ENCODE measurements at places on chromosomes 2 and 18. TPM values are rescaled to one million over a fixed set of nuclear protein-coding genes. Genes with fewer than 3 reads are reported as not detected.

DNA sequence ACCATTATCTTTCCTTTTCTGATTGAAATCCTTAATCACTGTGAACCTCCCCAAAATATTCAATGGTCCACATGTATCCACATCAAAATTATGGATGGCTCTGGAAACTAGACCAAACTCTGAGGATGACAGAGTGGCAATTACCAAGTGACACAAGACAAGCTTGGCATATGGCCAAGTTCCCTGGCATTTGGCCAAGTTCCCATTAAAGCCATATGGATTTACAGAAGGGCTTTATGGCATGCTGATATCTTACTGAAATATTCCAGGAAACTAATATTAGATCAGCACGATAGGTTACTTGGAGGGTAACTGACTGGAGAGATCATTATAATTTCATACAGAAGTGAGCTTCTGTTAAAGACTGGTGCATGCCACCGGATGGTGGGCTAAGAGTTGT lies 21.9 kb upstream of the CERS6 start:
- no peak for DNase-seq

DNA sequence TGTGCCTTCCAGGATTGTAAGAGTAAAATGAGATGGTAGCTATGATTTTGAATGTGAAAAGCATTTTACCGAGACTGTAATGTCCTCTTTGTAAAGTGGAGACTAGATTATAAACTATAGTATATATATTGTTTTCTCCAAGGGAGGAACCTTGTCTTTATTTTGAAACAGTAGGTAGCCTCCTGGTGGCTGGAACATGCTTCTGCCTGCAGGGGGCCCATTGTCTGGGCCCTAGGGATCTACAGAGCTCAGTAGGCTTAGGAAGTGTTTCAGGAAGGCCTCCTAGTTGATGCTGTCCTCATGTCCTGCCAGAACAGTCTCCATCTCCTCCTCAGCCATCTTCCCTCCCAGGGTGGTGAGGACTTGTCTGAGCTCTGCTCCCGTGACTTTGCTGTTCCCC lies 3.0 kb downstream of the PIKFYVE start:
- no peak for DNase-seq

TNFAIP6 gene
- polyA plus RNA-seq = not detected

DNA sequence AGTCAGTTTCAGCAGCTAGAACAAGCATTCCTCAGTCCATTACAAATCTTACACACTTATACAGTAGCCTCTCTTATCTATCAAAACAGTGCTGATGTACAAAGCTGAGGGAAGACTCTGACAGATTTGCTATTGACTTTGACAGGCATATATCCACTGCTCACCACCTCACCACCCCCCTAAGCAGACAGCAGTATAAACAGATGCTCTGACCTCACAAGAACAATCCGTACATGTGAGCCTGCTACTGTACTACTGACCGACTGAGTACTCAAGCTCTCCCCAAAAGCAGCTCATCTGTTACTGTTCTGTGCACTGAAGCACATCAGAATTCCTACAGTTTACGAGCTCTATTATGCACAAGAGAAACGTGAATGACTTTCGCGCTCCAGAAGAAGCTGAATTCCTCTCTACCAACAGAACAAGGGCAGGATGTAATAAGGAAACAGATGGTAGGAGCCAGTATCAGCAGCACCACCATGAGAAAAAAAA lies 95.6 kb upstream of the PDE1A start:
- DNase-seq = no peak

GRCh38 chr2:598058-598802 lies 79.0 kb downstream of the TMEM18 start:
- no peak for DNase-seq

DNA sequence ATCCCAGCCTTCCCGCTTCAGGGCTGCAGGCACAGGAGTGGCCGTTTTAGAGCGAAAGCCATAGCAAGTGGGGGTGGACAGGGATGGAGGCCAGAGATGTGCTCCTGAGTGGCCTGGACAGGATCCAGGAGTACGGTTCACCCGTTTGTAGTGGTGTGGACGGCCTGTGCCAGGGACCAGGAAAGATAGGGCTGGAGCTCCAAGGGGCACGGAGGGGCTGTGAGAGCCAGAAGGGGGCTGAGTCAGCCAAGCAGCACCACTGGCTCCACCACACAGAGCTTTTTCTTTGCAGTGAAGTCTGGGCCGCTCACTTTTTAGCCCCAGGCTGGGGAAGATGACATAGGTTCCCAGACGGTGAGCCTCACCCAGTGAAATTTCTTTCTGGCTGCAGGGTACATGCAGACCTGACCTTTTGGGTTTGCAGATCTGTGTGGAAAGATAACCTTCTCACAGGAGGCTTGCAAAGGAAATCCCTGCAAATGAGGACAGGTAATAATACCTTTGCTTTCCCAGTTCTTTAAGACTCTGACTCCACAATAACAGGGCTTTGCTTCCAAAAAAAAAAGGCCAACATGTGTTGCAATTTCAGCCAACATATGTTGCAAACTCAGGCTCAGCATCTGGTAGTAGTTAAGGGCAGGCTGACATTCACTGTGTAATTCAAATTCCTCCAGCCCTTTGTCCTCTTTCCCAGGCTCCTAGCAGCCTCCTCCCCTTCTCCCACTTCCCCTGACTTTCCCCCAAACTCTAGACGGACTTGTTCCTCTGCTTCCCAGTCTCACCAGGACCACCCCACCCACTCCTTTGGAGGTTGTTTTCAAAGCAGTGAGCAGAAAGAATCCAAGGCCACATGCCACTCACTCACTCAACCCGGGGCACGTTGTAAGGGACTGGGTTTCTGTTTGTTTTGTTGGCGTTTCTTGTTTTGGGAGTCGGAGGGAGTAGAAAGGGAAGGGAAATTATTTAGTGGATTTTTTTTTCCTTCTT lies 20.3 kb upstream of the LAPTM4A start:
- no peak for DNase-seq

C2orf66 gene
- polyA plus RNA-seq = not detected

TMEM178A gene
- polyA plus RNA-seq = not detected

GRCh38 chr18:63890950-63891304 lies 3.4 kb downstream of the SERPINB2 start:
- no peak for DNase-seq

DNA sequence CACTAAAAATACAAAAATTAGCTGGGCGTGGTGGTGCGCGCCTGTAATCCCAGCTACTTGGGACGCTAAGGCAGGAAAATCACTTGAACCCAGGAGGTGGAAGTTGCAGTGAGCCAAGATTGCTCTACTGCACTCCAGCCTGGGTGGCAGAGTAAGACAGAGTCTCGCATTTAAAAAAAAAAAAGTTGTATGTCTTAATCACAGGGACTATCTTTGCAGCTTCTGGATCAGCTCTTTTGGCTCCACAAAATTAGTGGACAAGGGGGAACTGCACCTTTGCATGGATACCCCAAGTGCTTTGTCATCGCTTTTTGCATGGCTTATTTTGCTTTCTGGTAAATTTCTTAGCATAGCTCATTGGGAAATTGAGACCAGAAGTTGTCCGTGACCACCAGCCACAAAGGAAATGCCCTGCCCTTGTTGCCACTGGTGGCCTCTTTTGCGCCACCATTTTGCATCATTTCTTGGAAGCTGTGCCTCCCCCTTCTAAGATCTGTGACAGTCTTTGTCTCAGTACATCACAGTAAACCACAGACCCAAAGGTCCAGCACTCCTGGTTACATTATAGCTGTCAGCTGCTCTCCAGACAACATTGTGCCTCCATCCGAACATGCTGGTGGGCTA lies 43.9 kb upstream of the PCBP1 start:
- peak; percentile 8 for DNase-seq

IL1R2 gene
- not detected for polyA plus RNA-seq

CPO gene
- not detected for polyA plus RNA-seq

CD207 gene
- not detected for polyA plus RNA-seq

- no peak for DNase-seq
These were observed 23.5 kb downstream of the DPP4 start for GRCh38 chr2:162050513-162050961.

DNA sequence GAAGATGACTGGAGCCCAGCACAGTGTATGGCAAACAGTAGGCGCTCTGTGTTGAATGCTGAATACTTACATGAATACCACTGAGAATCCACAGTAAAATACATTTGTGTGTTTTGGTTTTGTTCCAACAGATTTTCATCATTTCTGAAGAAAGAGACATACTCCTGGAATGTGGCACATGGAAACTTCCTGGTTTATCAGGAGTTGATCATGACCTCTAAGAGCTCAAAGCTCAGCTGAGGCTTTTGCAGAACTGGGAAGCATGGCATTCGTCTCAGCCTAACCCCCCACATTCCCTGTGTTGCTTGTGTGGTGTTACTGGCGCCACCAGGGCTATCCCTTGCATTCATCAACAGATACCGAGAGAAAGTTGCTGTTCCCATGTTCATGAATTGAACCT lies 316.9 kb upstream of the REV1 start:
- DNase-seq = no peak

DNA sequence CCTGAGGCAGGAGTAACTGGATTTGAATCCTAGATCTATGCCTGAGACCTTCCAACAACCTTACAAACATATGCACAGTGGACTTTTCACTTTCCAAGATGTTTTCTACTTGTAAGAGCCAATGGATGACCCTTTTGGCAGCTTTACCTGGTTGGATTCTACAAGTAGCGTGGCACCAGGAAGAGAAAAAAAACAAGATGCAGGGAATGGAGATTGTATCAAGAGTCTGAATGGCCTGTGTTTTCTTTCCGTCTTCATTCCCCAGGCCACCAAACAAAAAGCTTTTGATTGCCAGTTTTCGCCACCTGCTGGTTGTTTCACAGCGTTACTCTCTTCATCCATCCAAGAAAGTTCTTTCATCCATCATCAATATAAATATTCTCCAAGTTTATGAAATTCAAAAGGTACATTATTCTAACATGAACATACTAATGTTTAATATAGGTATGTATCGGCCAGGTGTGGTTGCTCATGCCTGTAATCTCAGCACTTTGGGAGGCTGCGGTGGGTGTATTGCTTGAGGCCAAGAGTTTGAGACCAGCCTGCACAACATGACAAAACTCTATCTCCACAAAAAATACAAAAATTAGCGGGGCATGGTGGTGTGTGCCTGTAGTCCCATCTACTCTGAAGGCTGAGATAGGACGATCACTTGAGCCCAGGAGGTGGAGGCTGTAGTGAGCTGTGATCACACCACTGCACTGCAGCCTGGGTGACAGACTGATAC lies 3.5 kb upstream of the BCL2 start:
- peak; percentile 43 for DNase-seq

DNA sequence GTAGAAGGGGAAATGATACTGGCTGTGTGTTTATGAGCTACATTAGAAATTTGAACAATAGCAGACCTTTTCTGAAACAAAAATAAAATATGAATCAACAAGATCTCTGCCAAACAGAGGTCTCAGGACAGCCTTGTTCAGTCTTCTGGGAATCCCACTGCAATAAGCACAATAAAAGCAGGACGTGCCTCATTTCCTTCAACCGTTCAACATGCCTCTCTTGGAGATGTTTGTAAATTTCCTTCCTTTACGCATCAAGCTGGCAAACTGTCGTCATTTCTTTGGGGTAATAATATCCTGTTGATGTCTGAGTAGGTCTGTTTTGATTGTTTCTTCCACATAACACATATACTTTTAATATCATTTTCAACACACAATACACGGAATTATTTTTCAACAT lies 77.2 kb downstream of the TCF4 start:
- no peak for DNase-seq

FAM228A gene
- polyA plus RNA-seq = not detected

- no peak for DNase-seq
These were observed 108.8 kb downstream of the FAM117B start for GRCh38 chr2:202743613-202744012.

GRCh38 chr2:105455488-105456003 lies 56.7 kb upstream of the FHL2 start:
- no peak for DNase-seq

- peak; percentile 28 for DNase-seq
These were observed at the start of gene SIX3 for GRCh38 chr2:44941551-44942234. SIX3 (plus strand) TSS chr2:44941702; CDS start chr2:44942105, 403 bp downstream.

- no peak for DNase-seq
These were observed 124.0 kb downstream of the KYNU start for GRCh38 chr2:143001501-143001900.
